ENCODE measurements at places on chromosomes 12 and 14.

DNA sequence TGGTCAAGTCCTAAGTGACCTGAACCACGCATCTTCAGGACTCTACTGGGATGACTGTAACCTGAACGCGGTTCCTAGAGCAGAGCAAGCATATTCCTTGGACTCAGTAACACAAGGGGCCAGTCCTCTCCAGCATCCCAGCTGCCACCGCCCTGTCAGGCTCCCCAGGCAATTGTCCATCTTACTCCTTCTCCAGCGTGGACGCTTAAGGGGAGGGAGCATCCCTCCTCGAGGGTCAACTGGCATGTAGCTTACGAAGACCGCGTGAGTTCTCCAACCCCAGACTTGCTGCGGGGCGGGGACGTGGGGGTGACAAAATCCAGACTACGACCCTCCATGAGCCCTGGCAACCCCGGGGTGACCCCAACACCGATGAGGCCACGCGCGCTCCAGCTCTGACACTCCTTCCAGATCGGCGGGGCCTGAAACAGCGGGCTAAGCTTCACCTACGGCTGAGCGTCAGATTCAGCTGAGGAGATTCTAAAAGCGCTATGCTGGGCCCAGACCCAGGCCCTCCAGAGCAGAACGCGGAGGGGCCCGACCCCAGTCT lies 846 bp upstream of the MTHFD1 start:
- no peak for DNase-seq

- no peak for DNase-seq
Measured at GRCh38 chr14:99690636-99691035, 6.5 kb downstream of the CYP46A1 start.

GRCh38 chr14:51284241-51284640 lies 44.2 kb downstream of the TMX1 start:
- DNase-seq, result no peak

DNA sequence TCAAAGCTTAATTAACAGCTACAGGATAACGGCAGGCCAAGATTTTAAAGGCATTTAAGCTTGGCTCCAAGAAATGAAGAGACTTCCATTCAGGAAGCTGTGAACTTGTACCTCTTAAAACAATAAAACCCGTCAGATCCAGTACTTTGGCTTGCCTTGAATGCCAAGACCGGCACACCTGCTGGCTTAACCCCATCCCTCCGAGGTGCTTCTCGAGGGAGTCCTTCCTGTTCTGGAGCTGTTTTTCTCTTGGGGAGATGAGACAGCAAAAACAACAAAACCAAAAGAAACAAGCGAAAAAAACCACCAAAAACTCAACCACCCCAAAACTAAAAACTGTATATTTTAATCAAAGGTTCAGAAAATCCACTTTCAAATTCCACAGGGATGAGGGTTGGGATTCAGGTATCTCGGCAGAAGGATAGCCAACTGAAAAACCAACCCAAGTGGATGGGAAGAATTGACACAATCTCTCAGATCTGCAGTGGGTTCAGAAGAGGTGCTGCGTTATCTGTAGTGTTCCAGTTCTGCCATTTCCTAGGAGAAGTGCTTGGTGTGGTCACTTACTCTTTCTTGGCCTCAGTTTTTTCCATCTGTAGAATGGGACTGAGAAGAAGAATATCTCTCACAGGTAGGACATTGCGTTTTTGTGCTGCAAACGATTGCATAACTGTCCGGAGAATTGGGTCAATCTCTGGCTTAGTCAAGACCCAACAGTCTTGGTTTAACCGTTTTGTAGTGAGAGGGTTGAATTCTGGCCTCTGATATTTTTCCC lies 420.1 kb downstream of the VRK1 start:
- no peak for DNase-seq

DNA sequence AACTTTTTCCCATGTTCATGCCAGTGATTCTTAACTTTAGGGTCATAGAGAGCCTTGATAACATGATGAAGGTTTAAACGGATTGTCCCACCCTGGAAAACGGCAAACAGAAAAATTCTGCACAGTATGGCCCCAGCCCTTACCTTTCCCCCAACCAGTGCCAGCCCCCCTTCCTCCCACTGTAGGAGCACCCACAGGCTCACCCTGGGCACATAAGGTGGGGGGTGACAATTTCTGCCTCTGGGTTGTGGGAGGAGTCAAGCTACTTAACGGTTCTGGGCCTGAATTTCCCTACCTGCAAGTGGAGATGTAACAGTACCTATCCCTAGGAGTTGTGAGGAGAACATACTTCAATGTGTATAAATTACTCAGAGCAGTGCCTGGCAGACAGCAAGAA lies 18.0 kb downstream of the XRCC3 start:
- no peak for DNase-seq

DNA sequence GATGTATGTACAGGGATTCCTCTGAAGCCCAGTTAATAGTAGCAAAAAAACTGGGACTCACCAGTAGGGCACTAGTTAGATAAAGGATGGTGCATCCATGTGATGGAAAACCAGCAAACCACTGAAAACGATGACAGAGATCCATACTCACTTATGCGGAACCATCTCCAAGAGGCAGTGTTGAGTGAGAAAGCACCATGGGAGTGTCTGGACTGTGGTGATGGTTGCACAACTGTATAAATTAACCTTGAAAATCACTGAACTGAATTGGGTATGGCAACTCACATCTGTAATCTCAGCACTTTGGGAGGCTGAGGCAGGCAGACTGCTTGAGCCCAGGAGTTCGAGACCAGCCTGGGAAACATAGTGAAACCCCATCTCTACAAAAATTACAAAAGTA lies 53.6 kb upstream of the ZFP36L1 start:
- DNase-seq, result no peak

Data from upper lobe of left lung (tissue), 6 donors.